ENCODE measurements at places on chromosomes 3 and 15.

DNA sequence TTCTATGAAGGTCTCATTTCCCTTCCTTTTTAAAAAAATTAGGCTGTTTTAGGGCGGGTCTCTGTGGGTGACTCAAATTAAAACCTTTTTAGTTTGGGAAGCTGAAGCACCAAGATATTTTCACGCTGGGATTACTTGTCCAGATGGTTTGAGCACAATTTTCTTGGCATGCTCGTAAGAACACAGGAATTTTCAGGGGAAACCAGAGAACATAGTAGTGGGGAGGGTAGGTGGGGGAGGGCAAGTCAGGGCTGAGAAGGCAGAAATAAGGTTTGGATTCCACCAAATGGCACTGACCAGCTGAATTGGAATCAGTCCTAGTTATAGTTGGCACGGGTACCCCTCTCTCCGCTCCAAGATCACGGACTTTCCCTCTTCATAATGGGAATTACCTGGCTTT is 97.3 kb upstream of the LRIG1 start:
- no peak overlapping the region for H3K27ac ChIP-seq
- H3K27me3 ChIP-seq = no peaks in the 10 kb centered on the region
- H3K4me1 ChIP-seq = peaks cover 18% of the 10 kb centered on the region
- DNase-seq = no peak
- H3K36me3 ChIP-seq = no peaks in the 10 kb centered on the region

- H3K4me1 ChIP-seq = no peaks in the 10 kb centered on the region
- no peak for DNase-seq
- no peaks in the 10 kb centered on the region for H3K27me3 ChIP-seq
- H3K4me3 ChIP-seq = peak overlapping the region; percentile 53
These were observed 27.1 kb upstream of the AP4E1 start for GRCh38 chr15:50881121-50882048.

- no peak overlapping the region for H3K4me3 ChIP-seq
- H3K27me3 ChIP-seq = no peaks in the 10 kb centered on the region
- no peak for DNase-seq
- no peak overlapping the region for H3K27ac ChIP-seq
- no peaks in the 10 kb centered on the region for H3K4me1 ChIP-seq
- H3K36me3 ChIP-seq = no peaks in the 10 kb centered on the region
These were observed 116.1 kb downstream of the KCNH8 start for GRCh38 chr3:19264424-19264823.

DNA sequence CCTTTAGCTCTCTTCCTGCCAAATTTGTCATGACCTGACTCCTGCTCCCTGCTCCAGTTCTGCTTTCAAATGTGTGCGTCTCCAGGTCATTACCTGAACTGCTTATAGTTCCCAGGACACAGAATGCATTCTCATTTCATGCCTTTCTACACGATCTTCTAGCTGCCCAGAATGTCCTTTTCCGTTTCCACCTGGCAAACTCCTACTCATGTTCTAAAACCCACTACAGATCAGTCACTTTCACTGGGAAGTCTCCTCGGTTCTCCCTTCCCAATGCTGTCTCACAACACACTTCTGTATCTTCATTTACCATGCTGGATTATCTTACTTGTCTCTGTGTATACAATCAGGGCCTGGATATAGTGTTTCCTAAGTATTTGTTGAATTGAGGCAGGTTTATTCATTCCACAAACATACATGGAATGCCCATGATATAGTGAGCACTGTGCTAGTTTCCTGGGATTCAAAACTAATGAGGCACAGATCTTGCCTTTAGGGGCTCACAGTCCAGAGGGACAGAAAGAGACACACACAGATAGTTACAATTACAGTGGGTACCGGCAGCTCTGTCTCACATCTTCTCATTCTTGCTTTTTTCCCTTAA is 1.6 kb upstream of the NOX5 start:
- H3K27me3 ChIP-seq = no peaks in the 10 kb centered on the region
- no peaks in the 10 kb centered on the region for H3K4me1 ChIP-seq
- no peak for DNase-seq
- no peaks in the 10 kb centered on the region for H3K36me3 ChIP-seq
- no peak overlapping the region for H3K4me3 ChIP-seq

- no peak overlapping the region for H3K27ac ChIP-seq
- peaks cover 38% of the 10 kb centered on the region for H3K36me3 ChIP-seq
- peak overlapping the region; percentile 84 for H3K4me3 ChIP-seq
- DNase-seq = no peak
These were observed 951 bp downstream of the TARS3 start for GRCh38 chr15:101723171-101723873.

- peaks cover 49% of the 10 kb centered on the region for H3K36me3 ChIP-seq
- H3K27me3 ChIP-seq = no peaks in the 10 kb centered on the region
- H3K27ac ChIP-seq = no peak overlapping the region
- no peak for DNase-seq
- peaks cover 28% of the 10 kb centered on the region for H3K4me1 ChIP-seq
These were observed 5.9 kb downstream of the FEM1B start for GRCh38 chr15:68283401-68283800.

GRCh38 chr3:72256716-72257115 is 471.8 kb upstream of the PROK2 start:
- H3K4me3 ChIP-seq = no peak overlapping the region
- H3K27ac ChIP-seq = no peak overlapping the region
- no peaks in the 10 kb centered on the region for H3K27me3 ChIP-seq
- DNase-seq = no peak

DNA sequence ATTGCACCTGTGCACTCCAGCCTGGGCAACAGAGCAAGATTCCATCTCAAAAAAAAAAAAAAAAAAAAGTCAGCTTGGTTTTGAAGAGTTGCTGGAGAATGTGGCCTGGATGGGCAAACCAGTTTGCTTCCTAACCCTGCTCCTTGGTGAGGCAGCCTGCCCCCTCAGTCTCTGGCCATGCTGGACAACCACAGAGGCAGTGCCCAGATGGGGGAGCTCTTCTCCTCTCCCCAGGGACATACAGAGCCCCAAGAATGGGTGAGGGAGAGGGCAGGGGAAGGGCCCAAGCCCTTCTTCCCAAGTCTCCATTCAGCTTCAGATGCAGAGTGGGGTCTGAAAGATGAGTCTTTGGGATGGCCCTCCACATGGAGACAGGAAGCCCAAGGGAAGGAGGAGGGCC is 27.9 kb downstream of the CD276 start:
- no peak overlapping the region for H3K4me3 ChIP-seq
- peaks cover 76% of the 10 kb centered on the region for H3K36me3 ChIP-seq
- no peak overlapping the region for H3K27ac ChIP-seq
- peaks cover 2% of the 10 kb centered on the region for H3K27me3 ChIP-seq
- DNase-seq = no peak

DNA sequence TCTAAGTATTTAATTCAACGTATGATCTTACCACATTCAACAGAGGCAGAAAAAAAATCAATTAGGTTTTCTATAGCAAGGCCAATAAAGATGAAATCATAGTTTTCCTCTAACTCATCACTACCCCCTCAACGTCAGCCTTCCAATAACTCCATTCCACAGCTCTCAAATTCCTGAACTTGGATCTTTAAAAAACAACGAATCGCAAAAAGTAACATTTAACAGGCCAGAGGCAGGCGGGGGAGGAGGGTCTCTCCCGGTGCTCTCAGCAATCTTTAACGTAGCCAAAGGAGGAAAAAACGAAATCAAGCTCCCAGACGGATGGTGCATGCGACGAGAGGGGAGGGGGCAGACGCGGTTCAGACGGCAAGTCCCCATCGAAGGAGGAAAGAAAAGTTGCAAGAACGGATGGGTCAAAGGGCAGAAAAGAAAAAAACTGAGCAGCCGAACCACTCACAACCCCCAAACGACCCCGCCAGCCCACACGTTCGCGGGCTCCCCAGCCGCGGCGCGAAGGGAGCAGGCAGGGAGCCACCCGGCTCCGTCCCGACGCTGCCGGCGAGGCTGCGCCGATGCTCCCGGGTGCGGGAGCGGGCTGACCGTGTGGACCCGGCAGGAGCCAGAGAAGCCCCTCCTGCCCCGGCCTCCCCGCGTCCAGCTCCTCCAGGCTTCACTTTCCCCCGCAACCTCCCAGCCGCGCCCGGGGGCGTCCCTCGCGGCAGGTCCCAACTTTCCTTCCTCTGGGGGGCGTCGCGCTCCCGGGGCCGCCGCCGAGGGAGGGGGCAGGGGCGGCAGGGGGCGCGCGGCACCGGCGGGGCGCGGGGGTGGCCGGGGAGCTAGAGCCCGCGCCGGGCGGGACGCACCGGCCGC is 703 bp downstream of the PEAK1 start:
- H3K4me3 ChIP-seq = peak overlapping the region; percentile 94
- peak; percentile 57 for DNase-seq
- no peaks in the 10 kb centered on the region for H3K27me3 ChIP-seq
- peaks cover 4% of the 10 kb centered on the region for H3K4me1 ChIP-seq
- peak overlapping the region; percentile 88 for H3K27ac ChIP-seq

GRCh38 chr15:76973362-76973743 is 21.6 kb upstream of the PSTPIP1 start:
- no peaks in the 10 kb centered on the region for H3K36me3 ChIP-seq
- peak; percentile 63 for DNase-seq
- peaks cover 18% of the 10 kb centered on the region for H3K27me3 ChIP-seq
- H3K4me1 ChIP-seq = no peaks in the 10 kb centered on the region
- H3K4me3 ChIP-seq = no peak overlapping the region

GRCh38 chr15:68400066-68400456 is 31.9 kb downstream of the ITGA11 start:
- no peak overlapping the region for H3K27ac ChIP-seq
- H3K36me3 ChIP-seq = no peaks in the 10 kb centered on the region
- H3K4me1 ChIP-seq = no peaks in the 10 kb centered on the region
- H3K27me3 ChIP-seq = no peaks in the 10 kb centered on the region

GRCh38 chr15:58918239-58918638 is 15.2 kb downstream of the SLTM start:
- no peaks in the 10 kb centered on the region for H3K4me1 ChIP-seq
- no peaks in the 10 kb centered on the region for H3K27me3 ChIP-seq
- H3K36me3 ChIP-seq = peaks cover 93% of the 10 kb centered on the region
- no peak for DNase-seq
- H3K4me3 ChIP-seq = no peak overlapping the region

GRCh38 chr3:45676325-45677032 is 12.7 kb upstream of the SACM1L start:
- peaks cover 3% of the 10 kb centered on the region for H3K36me3 ChIP-seq
- no peaks in the 10 kb centered on the region for H3K27me3 ChIP-seq
- no peak overlapping the region for H3K4me3 ChIP-seq

DNA sequence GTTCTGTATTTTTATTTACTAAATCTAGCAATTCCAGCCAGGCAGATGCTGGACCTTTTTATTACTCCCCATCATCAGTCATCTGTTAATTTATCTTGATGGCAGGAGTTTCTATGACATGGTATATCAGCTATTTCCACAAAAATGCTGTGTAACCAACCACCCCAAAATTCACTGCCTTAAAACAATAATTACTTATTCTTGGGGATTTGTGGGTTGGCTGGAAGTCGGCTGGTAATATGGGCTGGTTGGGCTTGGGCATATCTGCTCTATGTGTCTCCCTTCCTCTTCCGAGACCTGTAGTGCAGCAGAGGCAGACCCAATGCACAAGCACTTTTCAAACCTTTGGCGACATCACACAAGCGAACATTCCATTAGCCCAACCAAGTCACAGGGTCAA is 92.1 kb upstream of the UBE2E1 start:
- H3K27ac ChIP-seq = no peak overlapping the region
- peaks cover 1% of the 10 kb centered on the region for H3K27me3 ChIP-seq
- H3K36me3 ChIP-seq = no peaks in the 10 kb centered on the region
- no peak overlapping the region for H3K4me3 ChIP-seq
- peaks cover 5% of the 10 kb centered on the region for H3K4me1 ChIP-seq

DNA sequence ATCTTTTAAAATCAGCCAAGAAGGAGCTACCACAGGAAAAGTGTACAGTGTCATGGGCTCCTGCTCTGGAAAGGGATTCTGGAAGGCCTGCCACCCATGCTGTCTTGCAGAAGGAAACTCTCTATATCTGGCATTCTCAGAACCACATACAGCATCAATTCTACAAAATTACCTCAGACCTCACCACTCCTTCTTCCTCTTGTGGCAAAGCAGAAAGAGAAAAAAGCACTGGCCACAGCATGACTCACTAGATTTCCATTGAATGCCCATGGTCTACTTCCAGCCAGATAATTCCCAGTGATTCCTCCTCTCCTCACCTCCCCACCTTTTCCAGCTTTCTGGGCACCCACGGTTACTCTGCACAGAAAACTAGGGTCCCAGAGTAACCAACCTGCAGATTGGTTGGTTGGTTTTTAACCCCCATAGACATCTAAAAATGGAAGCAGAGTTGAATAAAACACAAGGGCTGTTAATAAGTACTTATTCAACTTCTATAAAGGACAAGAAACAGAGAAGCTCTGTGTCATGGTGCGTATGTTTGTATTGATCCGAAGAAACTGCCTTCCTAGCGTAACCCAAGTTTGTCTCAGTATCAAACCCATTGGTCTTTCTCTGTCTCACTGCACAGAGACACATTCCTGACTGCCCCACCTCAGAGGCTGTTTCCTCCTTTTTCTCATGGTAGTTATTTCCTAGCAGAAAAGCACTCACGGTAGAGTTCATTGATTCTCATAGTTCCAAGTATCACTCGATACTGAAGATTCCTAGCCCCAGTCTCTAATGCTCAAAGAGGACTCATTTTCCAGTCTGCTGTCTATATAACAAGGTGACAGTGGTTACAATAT is 67.7 kb downstream of the LDHAL6B start:
- H3K36me3 ChIP-seq = no peaks in the 10 kb centered on the region
- no peaks in the 10 kb centered on the region for H3K4me1 ChIP-seq
- no peak overlapping the region for H3K27ac ChIP-seq
- no peak overlapping the region for H3K4me3 ChIP-seq

- peaks cover 6% of the 10 kb centered on the region for H3K36me3 ChIP-seq
- peaks cover 24% of the 10 kb centered on the region for H3K4me1 ChIP-seq
- no peak overlapping the region for H3K27ac ChIP-seq
- no peaks in the 10 kb centered on the region for H3K27me3 ChIP-seq
These were observed 1.1 kb downstream of the ZBTB47 start for GRCh38 chr3:42654331-42655201.

DNA sequence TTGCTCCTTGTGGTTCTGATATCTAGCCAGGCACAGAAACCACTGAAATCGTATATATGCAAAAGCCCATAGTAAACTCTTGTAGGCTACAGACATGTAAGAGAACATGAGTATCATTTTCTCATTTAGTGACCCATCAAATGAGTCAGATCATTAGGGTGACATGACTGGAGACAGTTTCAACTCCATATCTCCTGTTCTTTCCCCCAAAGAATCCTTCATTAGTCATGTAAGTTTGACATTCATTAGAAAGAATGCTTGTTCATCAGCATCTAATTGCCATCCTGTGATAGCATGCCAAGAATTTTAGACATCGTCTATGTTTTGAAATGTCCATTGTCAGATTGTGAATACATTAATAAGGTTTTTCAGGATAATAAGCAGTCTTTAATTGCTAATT is 264.9 kb upstream of the TPM1 start:
- no peak overlapping the region for H3K27ac ChIP-seq
- H3K4me1 ChIP-seq = peaks cover 6% of the 10 kb centered on the region
- no peaks in the 10 kb centered on the region for H3K27me3 ChIP-seq
- no peak overlapping the region for H3K4me3 ChIP-seq
- H3K36me3 ChIP-seq = peaks cover 3% of the 10 kb centered on the region
- no peak for DNase-seq

GRCh38 chr3:179921500-179921899 is 115.2 kb downstream of the PEX5L start:
- DNase-seq = no peak
- H3K36me3 ChIP-seq = no peaks in the 10 kb centered on the region
- H3K27ac ChIP-seq = no peak overlapping the region
- no peaks in the 10 kb centered on the region for H3K27me3 ChIP-seq

GRCh38 chr15:65396283-65396964 is 18.6 kb upstream of the IGDCC3 start:
- no peak overlapping the region for H3K4me3 ChIP-seq
- H3K4me1 ChIP-seq = peaks cover 7% of the 10 kb centered on the region
- DNase-seq = no peak
- H3K27ac ChIP-seq = no peak overlapping the region
- peaks cover 6% of the 10 kb centered on the region for H3K27me3 ChIP-seq

All from neuronal stem cell (in vitro differentiated cells).